ENCODE measurements at places on chromosomes 5 and 9.

GRCh38 chr9:36163049-36163785, 6.0 kb upstream of the CCIN start:
- no peak for DNase-seq

GRCh38 chr9:75988663-75989062, 98.2 kb downstream of the PCSK5 start:
- no peak for DNase-seq

- no peak for DNase-seq
These were observed 38.1 kb downstream of the INSYN2B start for GRCh38 chr5:169942181-169942580.

DNA sequence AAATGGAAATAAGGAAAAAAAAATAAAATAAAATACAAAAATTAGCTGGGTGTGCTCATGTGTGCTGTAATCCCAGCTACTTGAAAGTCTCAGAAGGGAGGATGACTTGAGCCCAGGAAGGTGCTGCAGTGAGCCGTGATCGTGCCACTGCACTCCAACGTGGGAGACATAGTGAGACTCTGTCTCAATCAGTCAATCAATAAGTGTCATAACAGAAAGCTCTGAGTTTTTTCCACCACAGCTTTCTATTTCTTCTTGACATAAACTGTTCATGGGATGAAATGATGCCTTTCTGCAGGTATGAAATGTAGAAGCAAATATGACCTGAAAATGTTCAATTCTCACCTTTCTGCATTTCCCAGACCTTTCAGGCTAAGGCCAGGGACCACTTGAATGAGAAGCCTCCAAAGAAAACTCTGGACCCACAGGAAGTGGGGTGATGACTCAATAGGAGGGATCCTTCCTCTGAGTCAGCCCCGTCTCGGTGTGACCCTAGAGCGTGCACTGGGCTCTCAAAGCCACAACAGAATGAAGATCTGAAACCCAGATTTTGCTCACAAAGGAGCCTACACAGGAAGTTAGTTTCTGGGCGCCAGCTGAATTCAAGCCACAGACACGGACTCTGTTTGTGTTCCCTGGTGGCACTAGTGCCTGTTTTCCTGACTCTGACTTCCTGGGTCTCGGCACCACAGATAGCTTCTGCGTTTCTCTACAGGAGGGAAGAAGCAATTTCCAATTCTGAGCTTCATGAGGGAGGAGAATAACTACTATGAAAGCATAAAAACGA, 62.0 kb downstream of the ANKH start:
- peak; percentile 92 for DNase-seq

Data from HS-5 (cell line).